ENCODE measurements at places on chromosomes 16 and 17.

GRCh38 chr16:87505834-87506233, 13.0 kb upstream of the ZCCHC14 start:
- no peak for DNase-seq

GRCh38 chr16:48276102-48276501, 28.8 kb upstream of the ABCC11 start:
- no peak for DNase-seq

DNA sequence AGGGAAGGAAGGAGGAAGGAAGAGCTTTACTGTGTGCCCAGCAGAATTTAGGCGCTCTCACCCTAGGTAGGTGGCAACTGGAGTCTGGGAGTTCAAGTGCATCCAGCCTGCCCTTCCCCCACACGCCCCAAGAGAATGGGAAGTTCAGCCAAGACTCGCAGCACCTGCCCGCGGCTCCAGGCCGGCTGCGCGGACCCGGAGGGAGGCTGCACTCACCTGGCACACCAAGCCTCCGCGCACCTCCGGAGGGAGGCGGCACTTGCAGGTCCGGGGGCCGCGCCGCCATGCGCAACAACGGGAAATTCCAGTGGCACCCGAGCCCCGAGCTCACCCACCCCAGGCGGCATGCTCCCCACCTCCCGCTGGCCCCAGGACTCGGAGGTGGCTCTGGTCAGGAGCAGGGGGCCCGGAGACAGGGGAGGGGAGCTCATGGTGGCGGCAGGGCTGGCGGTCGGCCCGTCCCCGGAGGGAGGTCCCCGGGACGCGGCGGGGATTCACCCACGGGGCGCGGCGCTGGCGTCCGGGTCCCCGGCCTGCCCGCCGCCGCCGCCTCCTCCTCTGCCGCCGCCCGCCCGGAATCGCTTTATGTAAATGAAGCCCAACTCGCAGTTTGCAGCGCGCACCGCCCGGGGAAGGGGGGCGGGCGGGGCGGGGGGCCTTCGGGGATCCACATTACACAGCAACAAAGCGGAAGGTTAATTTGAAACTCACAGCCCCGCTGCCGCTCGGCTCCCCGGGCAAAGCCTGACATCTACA, at the start of gene ZFHX3:
Gene ZFHX3, minus strand, starts transcription at position 593 of the 756 bp plus-strand sequence. CDS start 87,983 bp downstream, outside the sequence.
- no peak for DNase-seq

- DNase-seq = no peak
These were observed 47.8 kb upstream of the GCSH start for GRCh38 chr16:81143921-81144471.

- no peak for DNase-seq
These were observed at the start of gene RAB37 for GRCh38 chr17:74736513-74737298. RAB37 (plus strand) TSS chr17:74737256; CDS start chr17:74737273, 17 bp downstream.

DNA sequence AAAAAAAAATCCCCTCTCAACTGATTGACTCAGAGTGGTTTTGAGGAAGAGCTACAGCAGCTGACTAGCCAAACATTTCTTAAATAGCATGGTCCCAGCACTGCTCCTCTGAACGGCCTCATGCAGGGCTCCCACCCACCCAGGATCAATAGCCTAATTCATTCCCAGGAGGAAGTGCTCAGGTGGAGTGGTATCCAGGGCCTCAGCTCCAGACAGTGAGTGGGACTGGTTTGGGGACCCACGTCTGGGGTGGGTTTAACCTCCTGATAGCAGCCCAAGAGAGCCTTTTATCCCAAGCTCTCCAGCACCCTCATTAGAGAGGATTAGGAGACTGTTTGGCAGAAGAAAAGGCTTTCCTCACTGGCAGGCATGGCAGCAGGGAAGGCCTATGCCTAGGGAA, 68.5 kb upstream of the CDH5 start:
- no peak for DNase-seq

DNA sequence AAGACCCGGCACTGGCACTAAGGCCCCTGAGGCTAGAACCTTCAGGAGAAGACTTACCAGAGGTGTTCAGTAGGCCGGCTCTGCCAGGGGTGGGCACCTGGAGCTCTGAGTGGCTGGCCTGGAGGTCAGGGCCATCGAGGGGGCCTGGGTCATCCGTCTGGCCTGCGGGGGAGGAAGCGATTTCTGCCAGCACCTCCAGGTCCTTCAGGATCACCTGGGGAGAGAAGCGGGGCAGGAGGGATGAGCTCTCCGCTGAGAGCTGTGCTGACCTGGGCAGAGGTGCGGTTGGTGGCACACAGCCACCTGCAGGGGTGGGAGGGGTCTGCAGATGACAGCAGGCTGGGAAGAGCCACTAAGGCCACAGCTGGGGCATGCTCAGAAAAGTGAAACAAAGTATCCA, 56.6 kb downstream of the VAC14 start:
- DNase-seq = no peak

DNA sequence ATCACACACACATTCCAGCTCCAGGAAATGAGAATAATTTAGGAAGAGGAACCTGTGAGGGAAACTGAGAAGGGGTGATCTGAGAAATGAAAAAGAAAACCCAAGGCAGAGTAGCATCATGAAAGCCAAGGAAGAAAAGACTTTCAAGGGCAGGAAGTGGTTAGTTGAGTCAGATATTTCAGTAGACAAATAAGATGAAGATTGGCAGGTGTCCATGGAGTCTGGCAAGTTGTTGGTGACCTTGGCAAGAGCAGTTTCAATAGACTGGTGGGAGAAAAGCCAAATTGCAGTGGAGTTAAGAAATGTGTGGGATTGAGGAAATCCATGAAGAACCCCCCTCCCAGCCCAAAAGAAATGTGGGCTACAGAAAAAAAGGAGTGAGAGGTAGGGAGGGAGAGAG, 10.7 kb downstream of the GNAO1 start:
- no peak for DNase-seq

DNA sequence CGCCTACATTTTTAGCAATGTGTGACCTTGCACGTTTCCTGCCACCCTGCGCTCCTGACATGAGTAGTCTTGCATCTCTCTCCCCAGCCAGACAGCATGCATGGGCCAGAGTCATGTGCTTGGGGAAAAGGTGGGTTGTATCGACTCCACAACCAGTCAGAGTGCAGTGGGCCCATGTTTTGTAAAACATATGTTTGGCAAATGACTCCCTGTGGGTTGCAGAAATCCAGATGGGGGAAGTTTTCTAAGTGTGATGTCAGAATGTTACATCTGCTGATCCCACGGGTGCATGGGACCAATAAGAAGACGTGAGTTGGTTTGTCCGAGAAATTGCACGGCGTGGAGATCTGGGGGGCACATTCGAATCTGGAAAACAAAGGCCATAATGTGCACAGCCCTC, 147.1 kb downstream of the FOXL1 start:
- no peak for DNase-seq

- no peak for DNase-seq
These were observed 280.2 kb downstream of the C16orf95 start for GRCh38 chr16:87037012-87037411.

- DNase-seq = no peak
These were observed 162.6 kb downstream of the TOX3 start for GRCh38 chr16:52384378-52384777.

DNA sequence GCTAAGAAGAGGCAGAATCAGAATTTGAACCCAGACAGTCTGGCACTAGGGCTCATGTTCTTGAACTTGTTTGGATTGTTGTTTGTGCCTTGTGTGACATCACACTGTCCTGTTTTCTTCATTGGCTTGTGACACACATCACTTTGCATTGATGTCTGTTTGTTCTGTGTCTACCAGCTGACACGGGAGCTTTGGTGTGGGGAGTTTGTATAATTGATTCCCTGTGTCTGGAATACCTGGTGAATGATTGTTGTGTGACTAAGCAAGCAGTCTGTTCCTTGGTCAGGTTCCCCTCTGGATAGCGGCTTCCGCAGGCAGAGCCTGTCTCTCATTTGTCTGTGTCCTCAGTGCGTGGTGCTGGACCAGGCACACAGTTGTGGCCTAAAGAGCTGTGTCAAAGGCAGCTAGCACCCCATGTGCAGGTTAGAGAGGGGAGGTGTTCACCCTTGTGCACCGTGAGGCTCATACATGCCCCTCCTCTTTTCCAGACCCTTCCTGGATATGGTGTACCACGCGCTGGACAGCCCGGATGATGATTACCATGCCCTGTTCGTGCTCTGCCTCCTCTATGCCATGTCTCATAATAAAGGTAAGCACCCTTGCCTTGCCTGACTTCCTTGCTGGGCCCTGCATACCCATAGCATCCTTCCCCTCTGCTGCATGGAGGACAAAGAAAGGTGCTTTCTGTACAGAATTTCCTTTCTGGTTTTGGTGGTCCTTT, 80.1 kb downstream of the CLEC16A start:
- peak; percentile 12 for DNase-seq

GRCh38 chr16:62041401-62041800, 5.2 kb upstream of the CDH8 start:
- no peak for DNase-seq

GRCh38 chr16:339680-340079, 12.8 kb downstream of the AXIN1 start:
- no peak for DNase-seq

DNA sequence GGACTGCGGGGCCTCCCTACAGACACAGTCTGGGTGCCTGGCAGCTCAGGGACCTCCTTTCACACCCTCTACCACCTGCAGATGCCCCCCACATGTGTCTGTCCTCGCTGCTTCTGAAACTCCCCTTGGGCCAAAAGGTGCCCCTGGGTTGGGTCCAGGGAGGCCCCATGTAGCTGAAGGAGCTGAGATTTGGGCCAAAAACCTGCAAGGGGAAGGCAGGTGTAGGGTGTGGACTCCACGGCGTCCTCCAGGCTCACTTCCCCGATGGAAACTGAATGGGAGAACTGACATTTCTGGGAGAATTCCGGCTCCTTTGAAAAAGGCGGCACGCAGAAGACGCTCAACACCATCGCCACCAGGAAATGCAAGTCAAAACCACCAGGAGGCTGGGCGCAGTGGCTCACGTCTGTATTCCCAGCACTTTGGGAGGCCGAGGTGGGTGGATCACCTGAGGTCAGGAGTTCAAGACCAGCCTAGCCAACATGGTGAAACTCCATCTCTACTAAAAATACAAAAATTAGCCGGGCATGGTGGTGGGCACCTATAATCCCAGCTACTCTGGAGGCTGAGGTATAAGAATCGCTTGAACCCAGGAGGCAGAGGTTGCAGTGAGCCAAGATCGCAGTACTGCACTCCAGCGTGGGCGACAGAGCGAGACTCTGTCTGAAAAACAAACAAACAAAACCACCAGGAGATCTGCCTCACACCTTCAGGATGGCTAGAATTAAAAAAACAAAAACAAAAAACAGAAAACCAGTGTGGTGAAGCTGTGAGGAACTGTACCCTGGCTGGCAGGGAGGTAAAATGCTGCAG, 13.2 kb upstream of the BAIAP2 start:
- DNase-seq = no peak

DNA sequence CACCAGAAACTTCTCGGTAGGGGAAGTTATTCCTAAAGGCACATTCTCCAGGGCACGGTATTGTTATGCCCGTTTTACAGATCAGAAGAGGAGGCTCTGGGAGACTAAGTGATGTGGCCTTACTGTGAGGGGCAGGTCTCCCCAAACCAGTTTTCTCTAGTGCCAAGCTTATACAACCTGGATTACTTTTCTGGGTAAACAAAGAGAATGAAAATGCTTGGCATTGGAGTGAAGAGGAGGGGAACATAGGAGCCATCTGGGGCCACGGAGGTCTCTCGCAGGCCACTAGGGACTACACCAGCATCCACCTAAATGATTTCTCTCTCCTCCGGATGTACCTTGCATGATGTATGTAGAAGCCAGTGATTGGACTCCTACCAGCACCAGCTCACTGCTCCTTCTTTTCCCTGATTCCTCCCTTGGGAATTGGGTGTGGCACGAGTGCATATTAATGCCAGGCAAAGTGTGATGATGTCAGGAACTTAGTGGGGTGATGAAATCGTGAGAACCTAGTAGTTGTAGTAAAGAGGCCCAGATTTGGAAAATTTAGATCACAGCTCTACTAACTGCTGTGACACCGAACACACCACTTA, 674 bp downstream of the TOM1L1 start:
- no peak for DNase-seq

DNA sequence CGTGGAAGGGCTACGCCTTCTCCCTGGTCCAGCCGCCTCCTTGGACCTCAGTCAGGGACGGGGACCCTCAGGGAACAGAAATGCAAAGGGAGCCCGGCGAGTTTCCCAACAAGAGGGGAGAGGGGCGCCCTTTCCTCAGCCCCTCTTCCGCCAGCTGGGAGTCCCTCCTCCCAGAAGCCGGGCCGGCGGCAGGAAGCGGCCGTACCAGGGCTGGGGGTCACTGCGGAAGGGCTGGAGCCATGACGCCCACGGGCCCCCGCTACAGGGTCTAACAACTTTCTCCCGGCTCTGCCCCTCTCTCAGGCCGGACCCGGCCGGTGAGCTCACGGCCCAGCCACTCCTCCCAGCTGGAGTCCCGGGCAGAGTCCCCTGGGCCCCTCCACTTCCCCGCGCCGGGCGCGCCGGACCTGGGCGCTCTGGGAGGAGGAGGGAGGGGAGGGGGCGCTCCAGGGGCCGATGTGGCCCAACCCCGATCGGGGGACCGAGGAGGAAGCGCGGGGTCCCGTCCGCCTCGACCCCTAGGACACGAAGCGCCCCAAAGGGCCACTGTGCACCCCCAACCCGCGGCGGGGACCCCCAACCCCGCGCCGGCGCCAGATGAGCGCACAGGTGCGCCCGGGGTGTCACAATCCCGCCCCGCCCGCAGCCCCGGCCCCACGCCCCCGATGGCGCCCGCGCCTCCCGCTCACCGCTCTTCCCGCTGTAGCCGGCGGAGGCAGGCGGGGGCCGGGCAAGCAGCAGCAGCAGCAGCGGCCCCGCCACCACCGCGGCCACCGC, 578 bp downstream of the PGAP6 start:
- no peak for DNase-seq

GRCh38 chr17:27109346-27109745, 184.6 kb upstream of the WSB1 start:
- no peak for DNase-seq

DNA sequence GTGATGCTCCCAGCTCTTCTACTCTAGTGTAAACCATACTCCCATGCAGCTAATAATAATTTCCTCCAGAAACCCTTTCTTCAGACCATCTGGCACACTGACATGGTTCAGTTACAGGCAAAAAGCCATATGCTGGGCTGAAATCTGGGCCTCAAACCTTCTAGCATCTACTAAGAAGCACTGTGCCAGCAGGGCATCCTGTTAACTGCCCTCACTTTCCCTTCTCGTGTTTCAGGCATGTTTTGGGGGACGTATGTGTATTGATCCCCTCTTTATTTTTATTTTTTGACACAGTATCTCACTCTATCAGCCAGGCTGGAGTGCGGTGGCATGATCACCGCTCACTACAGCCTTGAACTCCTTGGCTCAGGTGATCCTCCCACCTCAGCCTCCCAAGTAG, 33.3 kb downstream of the STAT5A start:
- no peak for DNase-seq
